ENCODE measurements at places on chromosomes 4 and X.

- DNase-seq = no peak
Observed at GRCh38 chr4:71254451-71255012, 84.3 kb upstream of the SLC4A4 start.

DNA sequence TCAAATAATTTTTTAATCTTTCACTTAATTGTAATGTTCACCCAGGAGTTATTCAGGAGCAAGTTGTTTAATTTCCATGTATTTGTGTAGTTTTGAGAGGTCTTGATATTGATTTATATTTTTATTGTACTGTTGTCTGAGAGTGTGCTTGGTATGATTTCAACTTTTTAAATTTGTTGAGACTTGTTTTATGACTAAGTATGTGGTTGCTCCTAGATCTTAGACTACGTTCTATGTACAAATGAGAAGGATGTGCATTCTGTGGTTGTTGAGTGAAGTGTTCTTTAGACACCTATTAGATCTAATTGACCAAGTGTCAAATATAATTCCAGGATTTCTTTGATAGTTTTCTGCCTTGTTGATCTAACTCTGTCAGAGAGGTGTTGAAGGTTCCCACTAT lies 353.3 kb upstream of the GNPDA2 start:
- DNase-seq = no peak

DNA sequence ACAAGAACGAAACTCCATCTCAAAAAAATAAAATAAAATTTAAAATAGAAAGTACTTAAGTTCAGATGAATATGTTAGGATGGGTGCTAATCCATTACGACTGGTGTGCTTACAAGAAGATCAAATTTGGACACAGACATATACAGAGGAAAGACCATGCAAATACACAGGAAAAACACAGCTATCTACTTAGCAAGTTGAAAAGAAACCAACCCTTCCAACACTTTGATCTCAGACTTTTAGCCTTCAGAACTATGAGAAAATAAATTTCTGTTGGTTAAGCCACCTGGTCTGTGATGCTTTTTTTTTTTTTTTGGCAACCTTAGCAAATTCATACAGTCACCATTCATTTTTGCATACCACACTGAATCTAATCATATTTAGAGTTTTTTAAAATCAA lies 116.5 kb downstream of the CENPC start:
- no peak for DNase-seq

- DNase-seq = no peak
Observed at GRCh38 chr4:124753941-124754581, 41.5 kb upstream of the ANKRD50 start.

- DNase-seq = no peak
Observed at GRCh38 chr4:76028350-76028765, 5.1 kb upstream of the CXCL10 start.

DNA sequence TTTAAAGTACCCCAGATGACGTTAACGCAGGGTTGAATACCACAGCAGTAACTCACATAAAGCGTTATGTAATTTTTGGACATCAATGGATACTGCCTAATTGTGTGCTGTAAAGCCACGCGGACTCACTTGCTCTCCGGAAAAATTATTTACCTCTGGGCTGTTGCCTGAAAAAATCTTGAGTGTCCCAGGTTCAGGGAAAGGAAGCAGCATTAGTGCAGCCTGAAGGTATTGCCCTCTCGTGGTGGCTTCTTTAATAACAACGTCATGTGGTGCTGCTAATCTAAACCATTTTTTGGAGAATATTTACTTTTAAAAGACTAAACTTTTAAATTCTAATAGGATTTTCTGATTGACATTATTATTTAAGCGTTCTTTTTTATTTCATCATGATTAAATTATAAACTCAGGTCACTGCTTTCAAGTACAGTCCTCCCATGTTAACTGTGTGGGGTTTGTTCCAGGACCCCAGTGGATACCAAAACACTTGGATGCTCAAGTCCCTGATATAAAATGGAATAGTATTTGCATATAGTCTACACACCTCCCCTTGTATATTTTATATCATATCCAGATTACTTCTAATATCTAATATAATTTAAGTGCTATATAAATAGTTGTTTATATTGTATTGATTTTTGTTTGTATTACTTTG lies 384.8 kb downstream of the FAM133A start:
- DNase-seq = no peak

Measured in stimulated activated CD8-positive, alpha-beta memory T cell treated with anti-CD3 and anti-CD28 coated beads, Interleukin-7, amount 100 ng/mL, for 48 hours (primary cell).